Hematopoietic multipotent progenitor cell (in vitro differentiated cells): ENCODE measurements at places on chromosomes 2 and 18. TPM values are rescaled to one million over a fixed set of nuclear protein-coding genes. Genes with fewer than 3 reads are reported as not detected.

- DNase-seq = peak; percentile 93
Observed at GRCh38 chr2:234483568-234484251, 13.2 kb downstream of the ARL4C start.

DNA sequence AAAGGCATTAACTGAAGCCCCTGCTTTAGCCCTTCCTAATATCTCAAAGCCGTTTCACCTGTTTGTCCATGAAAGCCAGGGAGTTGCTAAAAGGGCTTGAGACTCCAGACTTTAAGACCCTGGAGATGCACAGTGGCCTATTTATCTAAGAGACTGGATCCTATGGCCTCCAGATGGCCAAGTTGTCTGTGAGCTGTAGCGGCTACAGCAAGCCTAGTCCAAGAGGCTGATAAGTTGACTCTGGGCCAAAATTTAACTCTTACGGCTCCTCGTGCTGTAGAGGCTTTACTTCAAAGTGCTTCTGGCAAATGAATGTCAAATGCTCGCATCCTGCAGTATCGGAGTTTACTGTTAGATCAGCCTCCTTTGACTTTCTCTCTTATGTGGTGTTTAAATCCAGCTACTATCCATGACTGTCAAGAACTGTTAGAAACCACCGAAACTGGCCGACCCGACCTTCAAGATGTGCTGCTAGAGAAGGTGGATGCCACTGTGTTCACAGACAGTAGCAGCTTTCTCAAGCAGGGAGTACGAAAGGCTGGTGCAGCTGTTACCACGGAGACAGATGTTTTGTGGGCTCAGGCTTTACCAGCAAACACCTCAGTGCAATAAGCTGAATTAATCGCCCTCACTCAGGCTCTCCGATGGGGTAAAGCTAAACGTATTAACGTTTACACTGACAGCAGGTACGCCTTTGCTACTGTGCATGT, 336.7 kb upstream of the CNTNAP5 start:
- DNase-seq = no peak

GRCh38 chr2:187783446-187783845, 229.2 kb upstream of the TFPI start:
- DNase-seq = no peak

DNA sequence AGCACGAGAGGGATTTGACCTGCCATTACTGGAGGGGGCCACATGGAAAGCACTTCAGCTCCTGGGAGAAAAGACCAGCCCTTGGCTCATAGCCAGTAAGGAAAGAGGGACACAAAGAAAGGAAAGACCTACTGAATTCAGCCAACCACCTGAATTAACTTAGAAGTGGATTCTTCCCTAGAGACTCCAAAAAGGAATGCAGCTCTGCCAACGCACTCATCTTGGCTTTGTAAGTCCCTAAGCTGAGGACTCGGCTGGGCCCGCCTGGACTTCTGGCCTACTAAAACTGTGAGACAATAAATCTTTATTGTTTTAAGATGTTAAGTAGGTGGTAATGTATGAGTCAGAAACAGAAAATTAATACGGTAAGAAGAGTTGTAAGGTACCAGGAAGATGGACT, 11.5 kb downstream of the ATF2 start:
- no peak for DNase-seq

DNA sequence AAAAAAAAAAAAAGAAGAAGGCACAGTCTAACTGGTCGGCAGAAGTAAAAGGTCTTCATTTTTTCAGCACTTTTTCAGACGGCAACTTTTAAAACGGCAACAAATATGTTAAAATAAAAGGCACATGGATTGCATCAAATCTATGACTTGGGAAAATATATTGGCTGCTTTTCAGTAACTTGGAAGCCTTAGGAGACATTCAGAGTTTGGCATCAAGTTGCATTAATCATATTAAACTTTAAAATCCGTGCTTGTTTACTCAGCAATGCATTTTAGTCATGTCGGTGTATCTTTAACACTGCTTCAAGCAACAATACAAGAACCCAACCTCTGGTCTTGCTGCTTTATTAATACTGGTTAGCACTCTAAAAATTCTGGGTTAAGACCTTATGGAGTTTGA, 111.1 kb downstream of the MEP1B start:
- no peak for DNase-seq

DNA sequence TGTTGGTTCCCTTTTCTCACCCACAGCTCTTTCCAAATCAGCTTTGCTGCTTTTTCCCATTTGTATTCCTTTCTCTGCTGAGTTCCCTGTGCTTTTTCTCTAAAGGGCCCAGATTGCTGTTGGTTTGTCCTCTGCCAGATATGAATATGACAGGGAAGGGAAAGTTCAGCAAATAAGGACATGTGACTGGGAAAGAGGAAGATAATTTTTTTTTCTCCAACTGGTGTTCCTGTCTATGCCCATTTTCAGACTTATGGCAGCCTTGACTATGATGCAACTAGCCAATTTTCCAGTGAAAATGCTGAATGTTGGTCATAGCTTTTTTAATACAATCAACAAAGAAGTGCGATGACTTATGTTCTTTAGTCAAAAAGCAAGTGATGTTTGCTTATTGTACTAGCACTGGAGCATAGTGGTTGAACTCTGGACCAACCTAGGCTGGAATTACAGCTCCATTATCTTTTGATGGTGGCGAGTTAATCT, 7.7 kb downstream of the MDH1 start:
- no peak for DNase-seq

GRCh38 chr2:45397292-45397691, 213.8 kb downstream of the SRBD1 start:
- DNase-seq = no peak

GRCh38 chr2:42249284-42249683, 80.1 kb downstream of the EML4 start:
- peak; percentile 55 for DNase-seq

DNA sequence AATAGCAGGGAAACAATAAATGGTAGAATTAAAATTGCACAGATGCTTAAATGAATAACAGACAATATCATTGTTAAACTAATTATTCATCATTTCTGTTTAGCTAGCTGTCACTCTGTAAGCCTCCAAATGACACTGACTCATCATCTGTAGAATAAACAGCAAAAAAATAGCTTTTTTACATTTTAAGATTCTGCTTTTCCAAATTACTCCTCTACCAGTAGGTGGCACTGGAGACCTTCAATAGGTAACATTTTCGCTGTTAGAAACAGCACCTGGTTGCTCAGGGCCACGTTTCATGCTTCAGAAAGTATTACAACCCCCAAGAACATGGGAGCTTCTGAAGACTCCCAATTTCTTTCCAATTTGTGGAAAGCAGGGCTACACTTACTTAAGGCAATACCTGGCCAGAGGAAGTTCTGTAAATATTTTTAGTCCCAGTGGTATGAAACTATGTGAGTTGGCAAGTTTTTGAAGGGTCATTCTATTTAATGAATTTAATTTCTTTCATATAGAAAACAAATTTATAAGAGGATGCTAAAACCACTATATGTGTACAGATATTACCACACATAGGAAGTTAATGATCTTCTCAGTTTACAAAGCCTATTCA, 45.4 kb downstream of the TTN start:
- peak; percentile 67 for DNase-seq

DNA sequence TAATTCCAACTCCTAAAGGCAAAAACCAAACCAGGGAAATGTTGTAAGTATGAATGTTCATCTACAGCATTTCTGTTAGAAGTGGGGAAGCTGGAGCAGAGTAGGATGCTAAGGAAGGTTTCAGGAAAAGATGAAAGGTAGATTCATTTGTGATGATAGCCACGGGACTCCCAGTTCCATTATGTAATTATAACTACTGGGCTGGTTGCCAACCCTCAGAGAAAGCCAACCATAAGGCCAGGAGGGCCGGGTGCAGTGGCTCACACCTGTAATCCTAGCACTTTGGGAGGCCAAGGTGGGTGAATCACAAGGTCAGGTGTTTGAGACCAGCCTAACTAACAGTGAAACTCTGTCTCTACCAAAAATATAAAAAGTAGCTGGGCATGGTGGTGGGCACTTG, 288.9 kb upstream of the ETAA1 start:
- no peak for DNase-seq

Gene TXNDC2
- not detected for total RNA-seq

GRCh38 chr18:62182220-62182619, 4.6 kb downstream of the PIGN start:
- DNase-seq = no peak

Gene DNAH6
- 0.54 TPM for total RNA-seq

Gene CARF
- 9.2 TPM for total RNA-seq

DNA sequence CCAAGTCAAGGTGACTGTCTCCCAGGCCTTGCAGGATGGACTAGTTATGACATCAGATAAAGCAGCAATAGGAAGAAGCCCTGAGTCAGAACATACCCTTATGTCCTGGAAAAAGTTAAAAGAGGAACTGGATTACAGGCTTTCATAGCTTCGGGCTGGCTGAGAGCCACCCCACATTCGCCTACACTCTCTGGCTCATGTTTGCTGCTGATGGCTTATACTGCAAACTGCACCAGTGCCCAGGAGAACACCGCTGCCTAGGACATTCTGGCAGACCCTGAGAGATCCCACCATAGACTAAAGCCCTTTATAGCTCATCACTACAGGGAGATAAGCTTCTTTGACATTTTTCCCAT, 20.3 kb downstream of the SLC8A1 start:
- DNase-seq = no peak

DNA sequence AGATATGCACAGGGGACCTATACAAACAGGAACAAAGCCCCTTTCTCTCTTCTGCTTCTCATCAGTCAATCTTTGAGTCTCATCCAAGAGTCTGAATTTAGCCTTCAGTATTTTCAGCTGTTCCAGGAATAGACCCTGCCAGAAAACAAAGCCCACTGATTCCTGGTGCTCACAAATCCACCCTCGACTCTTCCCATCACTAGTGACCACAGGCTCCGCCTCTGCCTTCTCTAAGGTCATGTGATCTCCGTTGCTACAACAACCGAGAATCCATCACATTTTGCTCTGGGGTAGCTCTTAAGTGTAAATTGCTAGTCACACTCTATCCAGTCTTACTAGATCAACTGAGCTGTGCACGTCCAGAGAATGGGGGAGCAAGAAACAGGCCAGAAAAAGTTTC, 46.4 kb upstream of the SPTBN1 start:
- no peak for DNase-seq

GRCh38 chr2:195027947-195028346, 629.1 kb upstream of the SLC39A10 start:
- DNase-seq = no peak

- no peak for DNase-seq
Observed at GRCh38 chr2:12803607-12804006, 86.9 kb downstream of the TRIB2 start.

- no peak for DNase-seq
Observed at GRCh38 chr2:225171350-225171749, 129.1 kb upstream of the DOCK10 start.

DNA sequence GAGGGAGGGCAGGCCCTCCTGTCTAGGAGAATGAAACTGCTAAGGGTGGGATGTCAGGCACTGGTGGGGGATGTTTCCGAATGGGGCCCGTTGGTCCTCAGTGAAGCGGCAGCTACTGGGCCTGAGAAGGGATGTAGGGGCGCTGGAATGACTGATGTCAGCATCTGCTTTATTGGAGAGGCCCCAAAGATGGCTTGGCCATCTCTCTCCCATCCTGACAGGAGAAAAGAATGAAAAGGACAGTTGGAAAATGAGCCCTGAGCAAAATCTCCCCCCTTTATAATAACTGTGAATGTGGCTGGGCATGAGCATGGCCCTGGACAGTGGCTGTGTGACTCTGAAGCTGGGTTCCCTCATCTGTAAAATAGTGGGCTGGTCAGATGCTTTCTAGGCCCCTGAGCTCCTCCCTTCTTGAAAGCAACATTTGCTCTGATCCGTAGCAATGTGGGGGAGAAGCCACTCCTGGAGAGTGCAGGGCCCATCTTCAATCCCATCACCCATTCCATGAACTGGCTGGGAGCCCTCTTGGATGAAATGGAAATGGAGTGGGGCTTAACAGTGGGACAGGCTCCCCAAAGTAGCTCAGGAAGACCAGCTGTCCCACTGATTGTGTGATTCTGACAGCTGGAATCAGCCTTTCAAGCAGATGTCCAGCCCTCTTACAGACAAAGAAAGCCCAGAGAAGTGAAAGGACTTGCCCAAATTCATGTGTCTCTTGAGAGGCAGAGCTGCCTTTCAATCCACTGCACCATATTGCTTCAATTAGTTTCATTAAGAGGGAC, 232.7 kb upstream of the SMAD2 start:
- no peak for DNase-seq

DNA sequence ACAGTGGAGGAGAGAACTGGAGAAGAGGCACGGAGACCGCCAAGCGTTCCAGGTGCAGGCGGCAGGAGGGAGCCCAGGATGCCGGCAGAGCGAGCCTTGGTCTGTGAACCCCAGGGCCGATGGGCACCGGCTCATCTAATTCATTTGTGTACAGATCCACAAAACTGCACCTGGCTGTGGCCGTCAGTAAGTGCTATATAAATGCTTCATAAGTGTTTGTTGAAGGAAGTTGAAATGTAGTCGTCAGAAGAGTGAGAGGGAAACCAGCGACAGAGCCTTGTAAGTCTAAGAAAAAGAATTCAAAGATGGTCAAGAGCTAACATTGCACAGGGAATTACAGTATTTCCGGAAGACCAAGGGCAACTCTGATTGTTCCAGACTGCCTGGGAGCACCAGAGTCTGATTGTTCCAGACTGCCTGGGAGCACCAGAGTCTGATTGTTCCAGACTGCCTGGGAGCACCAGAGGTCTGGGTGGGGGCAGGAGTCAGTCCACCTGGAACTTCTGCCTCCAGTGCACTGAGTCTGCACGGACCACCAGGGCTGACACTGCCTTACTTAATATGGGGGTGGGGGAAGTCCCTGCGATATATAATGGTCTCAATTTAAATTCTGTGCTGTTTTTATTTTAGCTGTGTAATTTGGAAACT, 112.3 kb downstream of the BCL2 start:
- DNase-seq = no peak
